ENCODE measurements at places on chromosomes 13 and 19.
A peak's percentile ranks its signal among the peaks of the same experiment; 100 is the strongest.

GRCh38 chr19:45645631-45646344 is 6.6 kb upstream of the EML2 start:
- peak; percentile 83 for DNase-seq

- no peak for DNase-seq
Observed at GRCh38 chr13:111475488-111475887, 155.0 kb downstream of the TEX29 start.

DNA sequence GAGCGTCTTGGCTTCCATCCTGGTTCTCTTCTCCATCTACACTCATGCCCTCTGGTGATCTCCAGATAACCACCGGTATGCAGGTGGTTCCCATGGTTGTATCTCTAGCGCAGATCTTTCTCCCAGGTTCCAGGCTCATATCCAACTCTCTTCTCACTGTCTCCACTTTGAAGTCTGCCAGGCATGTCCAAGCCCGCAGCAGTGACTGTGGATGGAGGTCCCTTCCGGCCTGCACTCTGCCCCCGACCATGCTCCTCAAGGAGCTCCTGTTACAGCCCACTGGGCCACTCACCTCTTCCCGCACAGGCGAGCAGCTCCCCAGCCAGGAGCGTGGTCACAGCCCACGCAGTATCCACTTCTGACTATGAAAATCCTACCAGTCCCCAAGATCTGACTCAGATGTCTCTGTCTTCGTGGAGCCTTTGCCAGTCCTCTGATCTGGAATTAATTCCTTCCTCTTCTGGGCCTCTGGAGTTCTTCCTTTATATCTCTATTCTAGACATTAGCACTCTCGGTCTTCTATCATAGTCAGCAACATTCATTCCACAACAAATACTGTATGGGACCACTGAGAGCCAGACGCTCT is 100.2 kb downstream of the TEX26 start:
- no peak for DNase-seq

DNA sequence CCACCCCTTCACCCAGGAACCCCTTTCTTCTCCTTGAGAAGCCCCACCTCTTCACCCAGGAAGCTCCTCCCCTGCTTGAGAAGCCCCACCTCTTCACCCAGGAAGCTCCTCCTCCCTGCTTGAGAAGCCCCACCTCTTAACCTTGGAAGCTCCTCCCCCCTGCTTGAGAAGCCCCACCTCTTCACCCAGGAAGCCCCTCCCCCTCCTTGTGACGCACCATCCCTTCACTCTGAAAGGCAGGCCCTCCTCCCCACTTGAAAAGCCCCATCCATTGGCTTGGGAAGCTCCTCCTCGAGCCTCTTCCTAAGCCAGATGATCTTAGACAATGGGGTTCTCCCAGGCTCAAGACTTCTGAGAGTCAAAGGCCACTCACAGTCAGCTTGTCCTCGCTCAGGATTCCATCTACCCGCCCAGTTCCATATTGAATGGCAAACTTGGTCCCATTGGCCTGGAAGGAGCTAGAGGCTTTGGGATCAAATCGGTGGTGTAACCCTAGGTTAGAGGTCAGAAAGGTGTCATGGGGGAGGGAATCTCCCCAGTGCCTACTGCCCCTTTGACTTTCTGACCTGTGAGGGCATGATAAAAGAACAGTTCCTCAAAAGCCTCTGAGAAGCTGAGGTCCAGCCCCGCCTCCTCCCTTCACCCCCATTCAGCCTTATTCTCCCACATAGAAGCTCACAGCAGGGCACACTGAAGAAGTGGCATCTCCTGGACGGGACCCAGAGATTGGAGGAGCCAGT is 4.0 kb downstream of the NAPSA start:
- no peak for DNase-seq

DNA sequence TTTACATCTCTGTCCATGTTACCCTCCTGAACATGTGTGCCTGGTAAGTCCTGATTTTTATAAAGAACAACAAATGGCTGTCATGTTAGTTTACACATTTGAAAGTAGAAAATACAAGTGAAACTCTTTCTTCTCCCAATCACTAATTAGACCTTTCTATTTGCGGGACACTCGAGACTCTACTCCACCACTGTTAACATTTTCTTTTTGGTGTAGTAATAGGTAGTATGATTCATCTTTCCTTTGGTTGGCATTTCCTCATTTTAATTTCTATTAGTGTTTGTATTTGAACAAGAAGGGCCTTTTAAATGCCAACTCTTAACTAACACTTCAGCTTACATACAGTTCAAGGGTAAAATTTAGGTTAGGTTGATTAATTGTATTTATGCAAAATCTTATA is 371.1 kb downstream of the PCDH9 start:
- DNase-seq, result no peak
